CD4-positive, alpha-beta T cell treated with Interleukin-1 beta for 1 hour (primary cell): ENCODE measurements at places on chromosomes 2 and 18.

- no peak for DNase-seq
Measured at GRCh38 chr18:21439431-21439846, 161.1 kb downstream of the ESCO1 start.

DNA sequence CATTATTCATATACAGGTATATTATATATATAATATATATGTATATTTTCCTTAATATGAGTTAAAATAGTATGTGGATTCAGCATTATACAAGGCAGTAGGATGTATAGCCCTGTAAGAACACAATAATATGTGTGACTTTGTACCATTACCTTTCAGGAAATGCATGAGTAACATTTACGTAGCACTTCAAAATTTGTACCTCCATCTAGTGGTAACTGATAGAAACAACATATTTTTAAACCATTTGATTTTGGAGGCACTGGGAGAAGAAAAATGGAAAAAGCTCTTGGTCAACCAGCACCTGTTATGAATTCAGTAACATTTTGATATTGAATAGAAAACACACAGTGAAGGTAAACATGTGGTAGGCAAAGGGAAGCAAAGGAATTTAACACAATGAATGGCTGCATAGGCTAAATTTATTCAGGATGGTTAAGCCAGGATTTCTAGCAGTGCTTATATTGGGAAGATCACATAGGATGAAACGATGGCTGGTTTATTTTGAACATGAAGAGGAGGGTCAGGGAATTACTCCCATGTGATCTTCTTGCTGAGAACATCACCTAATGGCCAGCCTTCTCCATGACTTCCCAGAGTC is 565.5 kb downstream of the CCDC85A start:
- DNase-seq, result no peak

GRCh38 chr2:160432633-160433032 is 61.0 kb downstream of the RBMS1 start:
- no peak for DNase-seq

DNA sequence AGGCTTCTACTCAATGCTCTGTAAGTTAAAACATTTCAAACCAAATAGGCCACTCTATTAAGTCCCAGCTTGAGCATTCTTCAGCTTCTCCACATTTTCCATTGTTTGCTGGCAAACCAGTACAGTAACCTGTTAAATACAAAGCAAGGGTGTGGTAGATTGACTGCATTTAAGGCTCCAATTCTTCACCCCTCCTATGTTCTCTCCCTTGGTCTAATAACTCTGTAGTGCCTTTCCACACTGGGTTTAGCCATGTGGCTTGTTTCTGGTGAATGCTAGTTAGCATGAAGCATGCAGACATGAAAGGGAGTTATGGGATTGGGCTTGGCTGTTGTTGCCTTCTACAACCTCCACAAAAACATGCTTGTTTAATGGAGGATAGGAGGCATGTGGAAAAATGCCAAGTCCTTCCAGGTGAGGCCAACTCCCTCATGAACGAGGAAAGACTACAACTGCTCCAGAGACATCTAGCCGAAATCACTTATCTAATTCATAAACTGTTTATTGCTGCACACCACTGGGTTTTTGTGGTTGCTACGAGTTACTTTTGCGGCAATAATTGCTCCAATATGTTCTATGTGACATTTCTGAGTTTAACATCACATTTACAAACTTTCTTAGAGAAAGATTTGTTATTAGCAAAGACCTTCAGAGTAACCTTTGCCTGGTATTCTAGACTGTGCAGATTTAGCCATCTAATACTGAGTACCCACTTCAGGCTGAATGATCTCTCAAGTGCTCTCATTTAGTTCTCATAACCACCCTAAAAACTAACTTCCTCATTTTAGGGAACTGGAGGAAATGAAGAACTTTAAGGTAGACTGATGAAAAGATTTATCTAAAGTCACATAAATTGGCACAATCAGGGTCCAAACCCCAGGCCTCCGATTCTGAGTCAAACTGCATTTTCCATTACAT is 104.0 kb downstream of the SMAD2 start:
- no peak for DNase-seq

GRCh38 chr2:227627769-227628168 is 10.5 kb downstream of the SCYGR4 start:
- no peak for DNase-seq

- no peak for DNase-seq
Measured at GRCh38 chr2:47307066-47307465, 95.9 kb upstream of the MSH2 start.

- no peak for DNase-seq
Measured at GRCh38 chr2:133240491-133241223, 327.6 kb downstream of the NCKAP5 start.

DNA sequence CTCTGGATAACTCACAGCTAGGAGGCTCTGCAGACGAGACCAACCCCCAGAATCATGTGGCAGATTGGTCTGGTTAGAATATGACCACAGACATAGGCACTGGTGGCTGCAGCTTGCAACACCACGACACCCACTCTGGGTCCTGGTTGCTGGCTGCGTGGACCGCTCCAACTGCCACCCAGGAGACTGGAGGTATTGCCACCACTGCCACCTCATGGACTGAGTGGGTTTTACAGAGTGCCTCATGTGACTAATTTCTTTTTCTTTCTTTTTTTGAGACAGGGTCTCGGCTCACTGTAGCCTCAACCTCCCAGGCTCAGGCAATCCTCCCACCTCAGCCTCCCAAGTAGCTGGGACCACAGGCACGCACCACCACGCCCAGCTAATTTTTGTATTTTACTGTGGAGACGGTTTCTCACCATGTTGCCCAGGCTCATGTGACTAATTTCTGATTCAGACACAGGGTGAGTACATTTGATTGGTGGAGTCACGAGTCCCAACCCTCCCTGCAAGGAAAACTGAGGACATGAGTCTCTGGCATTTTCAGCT is 29.9 kb upstream of the NT5DC4 start:
- peak; percentile 74 for DNase-seq

DNA sequence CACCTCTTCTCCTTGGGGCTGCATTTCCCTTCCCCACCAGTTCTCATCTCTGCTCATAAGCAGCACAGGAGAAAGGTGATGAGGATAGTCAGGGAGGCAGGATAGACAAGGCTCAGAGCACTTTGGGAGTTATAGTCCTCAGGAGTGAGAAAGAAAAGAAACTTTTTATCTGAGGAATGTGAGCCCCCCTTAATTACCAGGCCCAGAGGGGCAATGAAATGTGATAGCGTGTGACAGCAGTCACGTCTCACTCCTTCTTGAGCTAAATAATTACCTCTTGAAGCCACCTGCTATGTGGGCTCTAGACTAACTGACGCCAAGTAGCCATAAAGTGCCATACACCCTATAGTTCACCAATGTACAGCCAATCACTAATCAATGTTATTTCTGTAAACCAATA is 105.8 kb downstream of the SPP2 start:
- DNase-seq, result no peak

DNA sequence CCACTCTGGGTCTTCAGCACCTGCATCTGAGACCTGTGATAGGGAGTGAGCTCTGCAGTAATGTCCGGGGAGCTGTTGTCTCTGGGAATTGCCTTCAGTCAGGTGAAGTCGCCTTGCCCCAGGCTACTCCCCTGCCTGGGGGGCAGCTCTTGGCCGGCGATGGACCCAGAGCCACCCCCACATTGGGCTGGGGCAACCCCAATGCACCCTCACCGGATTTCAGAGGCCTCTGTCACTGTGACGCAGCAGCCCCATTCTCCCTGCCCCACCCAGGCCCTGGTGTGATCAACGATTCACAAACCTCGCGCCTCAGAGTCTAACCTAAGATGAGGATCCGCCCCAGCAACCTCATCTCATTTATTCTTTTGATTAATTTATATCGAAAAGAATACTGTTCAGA is 303.6 kb downstream of the NDUFA10 start:
- DNase-seq, result no peak

GRCh38 chr2:239648607-239649006 is 247.8 kb upstream of the HDAC4 start:
- DNase-seq, result no peak

DNA sequence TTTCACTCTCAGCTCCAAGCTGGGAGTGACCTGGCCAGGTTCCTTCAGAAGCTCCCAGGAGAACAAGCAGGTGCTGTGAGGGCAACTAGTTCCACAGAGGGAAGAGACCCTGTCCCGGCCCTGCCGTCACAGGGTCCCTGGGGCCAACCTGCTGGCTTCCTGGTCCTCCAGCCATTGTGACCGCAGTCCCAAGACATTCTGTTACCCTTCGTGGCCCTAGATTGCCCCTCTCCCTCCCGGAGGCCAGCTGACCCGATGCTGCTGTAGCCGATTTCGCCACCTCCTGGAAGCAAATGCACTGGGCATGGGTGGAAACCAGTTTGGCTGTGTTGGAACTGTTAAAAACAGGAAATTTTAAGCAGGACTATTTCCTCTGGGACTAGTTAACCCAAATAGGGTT is 55.4 kb downstream of the EPAS1 start:
- DNase-seq, result no peak

DNA sequence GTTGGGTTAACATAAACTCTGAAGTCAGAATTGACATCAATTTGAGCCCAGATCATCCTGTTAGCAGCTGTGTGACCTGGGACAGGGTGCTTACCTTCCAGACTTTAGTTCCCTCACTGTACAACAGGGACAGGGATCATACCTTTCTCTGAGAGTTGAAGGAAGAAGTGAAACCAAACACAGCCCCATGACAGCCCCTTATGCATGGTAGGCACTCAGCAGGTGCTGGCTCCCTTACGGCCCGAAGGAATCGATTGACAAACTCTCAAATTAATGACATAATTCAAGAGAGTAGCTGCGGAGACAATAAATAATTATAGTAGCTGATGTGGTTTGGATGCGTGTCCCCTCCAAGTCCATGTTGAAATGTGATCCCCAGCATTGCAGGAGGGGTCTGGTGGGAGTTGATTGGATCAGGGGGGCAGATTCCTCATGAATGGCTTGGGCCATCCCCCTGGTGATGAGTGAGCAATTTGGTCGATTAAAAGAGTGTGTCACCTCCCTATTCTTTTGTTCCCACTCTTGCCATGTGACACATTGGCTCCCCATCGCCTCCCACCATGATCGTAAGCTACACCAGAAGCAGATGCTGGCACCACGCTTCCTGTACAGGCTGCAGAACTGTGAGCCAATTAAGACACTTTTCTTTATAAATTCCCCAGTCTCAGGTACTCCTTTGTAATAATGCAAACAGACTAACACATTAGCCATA is 72.4 kb downstream of the ODC1 start:
- peak; percentile 17 for DNase-seq

DNA sequence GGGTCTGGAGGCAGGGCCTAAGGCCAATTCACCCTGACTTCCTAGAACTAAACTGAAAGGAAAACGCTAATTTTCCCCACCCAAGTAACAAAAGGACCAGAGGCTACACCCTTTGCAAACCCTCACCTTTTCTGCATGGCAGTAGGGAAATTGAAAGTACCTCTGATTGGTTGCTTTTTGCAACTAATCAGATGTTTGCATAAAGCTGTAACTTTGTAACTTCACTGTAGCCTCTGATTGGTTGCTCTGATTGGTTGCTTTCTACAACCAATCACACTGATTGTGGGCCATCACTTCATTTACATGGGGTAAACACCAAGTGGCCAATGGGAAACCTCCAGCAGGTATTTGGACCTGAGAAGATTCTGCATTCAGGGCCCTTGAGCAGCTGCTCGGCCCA is 20.8 kb downstream of the EIPR1 start:
- no peak for DNase-seq

- DNase-seq, result no peak
Measured at GRCh38 chr2:225019105-225019504, 23.2 kb downstream of the DOCK10 start.

- no peak for DNase-seq
Measured at GRCh38 chr2:205175831-205176230, 506.5 kb upstream of the NRP2 start.

GRCh38 chr18:36153203-36153602 is 23.5 kb downstream of the ELP2 start:
- DNase-seq, result no peak

- no peak for DNase-seq
Measured at GRCh38 chr2:106115250-106115649, 78.9 kb downstream of the UXS1 start.

DNA sequence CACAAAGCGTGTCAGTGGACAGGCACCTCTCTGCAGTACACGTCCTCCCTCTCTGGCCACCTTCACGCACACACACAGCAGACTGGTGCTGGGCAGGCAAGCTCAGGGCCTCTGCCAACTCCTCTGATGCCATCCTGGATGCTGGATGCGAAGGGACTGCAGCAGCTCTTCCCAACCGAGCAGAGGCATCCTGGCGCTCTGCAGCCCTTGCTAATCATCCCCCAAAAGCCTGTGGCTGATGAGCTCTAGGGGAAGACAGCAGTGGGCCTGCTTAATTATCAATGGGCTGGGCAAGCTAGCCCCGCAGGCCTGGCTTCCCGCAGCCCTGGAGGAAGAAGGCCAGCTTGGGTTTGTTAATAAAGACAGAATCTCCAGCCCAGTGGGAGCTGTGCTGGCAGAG is 71.3 kb upstream of the TEX51 start:
- DNase-seq, result no peak

DNA sequence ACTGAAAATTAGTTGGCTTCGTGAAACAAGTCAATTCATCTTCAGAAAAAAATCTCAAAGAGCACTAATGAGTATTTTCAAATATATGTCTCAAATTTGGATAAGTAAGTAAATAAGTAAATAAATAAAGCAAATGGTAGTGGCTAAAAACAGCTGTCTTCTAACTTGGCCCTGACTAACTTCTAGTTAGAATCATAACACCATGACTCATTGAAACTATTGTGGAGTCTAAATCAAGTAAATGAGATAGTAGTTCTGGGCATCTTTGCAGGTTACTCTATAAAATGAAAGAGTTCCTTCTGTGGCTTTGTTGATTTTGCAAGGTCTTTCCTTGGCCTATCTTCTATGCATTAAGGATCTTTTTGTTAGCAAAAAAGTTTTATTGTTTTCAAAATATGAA is 110.7 kb downstream of the SLC8A1 start:
- DNase-seq, result no peak

DNA sequence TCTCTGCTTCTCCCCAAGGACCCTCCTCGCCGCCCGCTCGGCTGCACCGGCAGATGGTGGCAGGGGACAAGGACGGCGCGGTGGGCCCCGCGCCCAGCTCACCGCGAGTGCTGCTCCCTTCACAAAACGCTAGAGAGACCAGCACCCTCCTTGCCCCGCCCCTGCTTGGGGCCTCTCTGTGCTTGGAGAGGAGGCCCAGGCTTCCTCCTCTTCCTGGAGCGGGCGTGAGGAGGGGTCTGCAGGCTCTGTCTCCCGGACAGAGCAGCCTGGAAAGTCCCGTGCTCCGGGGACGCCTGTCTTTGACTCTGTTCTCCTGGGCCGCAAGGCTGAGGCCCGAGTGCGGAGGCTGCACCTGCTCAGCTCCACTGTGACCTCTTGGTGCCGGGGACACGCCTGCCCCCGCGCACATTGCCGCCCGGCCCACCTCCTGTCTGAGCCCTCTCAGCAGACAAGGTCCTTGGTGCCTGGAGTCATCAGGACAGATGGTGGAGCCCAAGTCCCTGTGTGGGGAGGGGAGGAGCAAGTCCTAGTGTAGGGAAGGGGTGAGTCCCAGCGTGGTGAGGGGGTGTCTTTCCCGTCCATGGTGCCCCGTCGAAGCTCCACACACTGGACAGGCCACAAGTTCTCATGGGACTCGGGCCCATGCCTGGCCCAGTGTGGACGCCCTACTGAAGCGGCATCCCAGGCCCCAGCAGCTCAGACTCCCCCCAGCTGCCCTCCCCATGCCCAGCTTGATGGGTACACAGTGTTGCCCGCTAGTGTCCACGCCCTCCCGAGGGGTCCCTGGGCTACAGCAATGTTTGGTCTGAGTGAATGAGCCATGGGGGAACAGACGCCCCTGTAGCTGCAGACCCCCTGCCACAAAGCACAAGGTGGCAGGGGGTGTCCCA is 33.8 kb downstream of the RTP5 start:
- DNase-seq, result no peak
